GM20000 (cell line): ENCODE measurements at places on chromosomes 16 and 17.

- no peak for DNase-seq
Measured at GRCh38 chr17:14070344-14070984, 1.2 kb downstream of the COX10 start.

DNA sequence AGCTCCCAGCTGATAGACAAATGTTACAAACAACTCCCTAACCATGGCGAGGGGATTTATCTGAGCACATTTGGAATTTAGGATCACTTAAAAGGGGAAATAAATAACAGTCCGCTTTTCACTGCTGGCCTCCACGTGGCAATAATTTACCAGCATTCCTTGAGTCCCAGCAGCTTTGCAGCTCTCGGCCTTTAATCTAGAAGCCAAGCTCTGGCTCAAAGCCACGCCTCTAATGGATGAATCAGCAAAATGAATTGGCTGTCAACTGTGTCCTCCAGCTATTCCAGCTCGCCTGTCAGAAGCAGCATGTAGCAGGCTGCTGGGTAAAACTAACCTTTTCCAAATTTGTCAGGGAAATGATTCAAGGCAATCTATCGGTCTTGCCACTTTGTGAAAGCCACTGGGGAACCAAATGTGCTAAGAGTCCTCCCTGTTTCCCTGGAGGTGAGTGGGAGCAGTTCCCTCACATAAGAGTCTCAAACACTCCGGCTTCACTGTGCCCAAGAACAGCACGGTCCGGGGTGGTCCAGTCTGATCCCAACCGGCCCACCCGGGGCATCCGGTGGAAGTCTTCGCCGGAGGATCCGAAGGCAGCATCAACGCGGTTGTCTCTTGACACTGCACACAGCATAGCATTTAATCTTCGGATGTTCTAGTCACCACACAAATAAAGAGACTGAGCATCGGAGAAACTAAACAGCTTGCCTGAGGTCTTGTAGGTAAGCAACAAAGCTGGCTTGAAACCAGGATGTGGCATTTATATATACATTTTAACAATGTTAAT lies 143.3 kb downstream of the PARN start:
- no peak for DNase-seq

DNA sequence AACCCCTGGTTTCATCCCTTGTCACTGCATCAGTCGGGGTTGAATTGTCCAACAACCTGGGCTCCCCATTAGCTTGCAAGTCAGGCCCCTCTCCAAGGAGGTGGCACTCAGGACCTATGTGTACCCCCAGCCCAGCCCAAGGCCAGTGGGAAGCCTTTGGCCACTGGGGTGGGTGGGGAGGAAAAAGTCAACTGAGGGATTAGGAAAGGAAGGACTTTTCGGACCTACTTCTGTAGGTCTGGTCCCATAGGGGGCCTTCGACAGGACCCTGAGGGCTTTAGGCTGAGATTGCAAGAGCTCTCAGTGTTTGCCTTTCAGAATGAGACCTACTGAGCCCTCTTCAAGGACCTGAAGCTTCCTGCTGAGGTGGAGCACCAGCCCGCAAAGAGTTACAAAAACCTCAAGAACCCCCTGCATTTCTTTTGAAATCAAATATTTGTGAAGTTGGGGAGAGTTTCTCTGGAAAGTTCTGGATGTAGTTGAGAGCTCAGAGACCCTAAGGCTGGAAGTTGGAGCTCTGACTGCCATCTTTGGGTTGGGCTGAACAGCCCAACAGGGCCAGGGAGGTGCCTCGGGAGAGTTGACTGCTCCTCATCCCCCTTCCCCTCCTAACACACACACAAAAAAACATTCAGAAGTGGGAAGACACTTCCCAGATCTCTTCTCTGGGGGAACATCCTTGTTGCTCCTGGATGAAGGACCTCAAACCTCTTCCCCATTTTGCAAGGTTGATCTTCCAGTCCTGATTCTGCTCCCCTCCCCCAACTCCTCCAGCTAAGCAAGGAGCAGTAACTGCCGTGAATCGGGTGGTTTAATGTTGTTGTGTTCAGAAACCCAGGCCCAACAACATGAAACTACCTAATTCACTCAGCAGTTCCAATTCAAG lies 5.8 kb upstream of the HOXB9 start:
- DNase-seq: no peak

- DNase-seq: peak; percentile 48
Measured at GRCh38 chr16:47461598-47462266, 601 bp downstream of the PHKB start.

GRCh38 chr17:73592501-73592961 lies 51.7 kb downstream of the SDK2 start:
- no peak for DNase-seq

DNA sequence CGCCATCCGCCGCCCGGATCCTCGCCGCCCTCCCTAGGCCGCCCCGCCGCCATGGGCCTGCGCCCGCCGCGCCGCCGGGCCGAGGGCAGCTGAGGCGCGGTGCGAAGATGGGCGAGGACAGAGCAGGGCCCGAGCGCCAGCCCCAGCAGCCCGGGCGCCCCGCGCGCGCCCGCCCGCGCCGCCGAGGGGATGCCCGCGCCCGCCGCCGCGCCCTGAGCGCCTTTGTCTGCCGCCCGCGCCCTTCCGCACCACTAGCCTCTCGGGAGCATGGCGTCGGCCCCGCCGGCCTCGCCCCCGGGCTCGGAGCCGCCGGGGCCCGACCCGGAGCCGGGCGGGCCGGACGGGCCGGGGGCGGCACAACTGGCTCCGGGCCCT lies 278 bp downstream of the RAB11FIP3 start:
- no peak for DNase-seq

DNA sequence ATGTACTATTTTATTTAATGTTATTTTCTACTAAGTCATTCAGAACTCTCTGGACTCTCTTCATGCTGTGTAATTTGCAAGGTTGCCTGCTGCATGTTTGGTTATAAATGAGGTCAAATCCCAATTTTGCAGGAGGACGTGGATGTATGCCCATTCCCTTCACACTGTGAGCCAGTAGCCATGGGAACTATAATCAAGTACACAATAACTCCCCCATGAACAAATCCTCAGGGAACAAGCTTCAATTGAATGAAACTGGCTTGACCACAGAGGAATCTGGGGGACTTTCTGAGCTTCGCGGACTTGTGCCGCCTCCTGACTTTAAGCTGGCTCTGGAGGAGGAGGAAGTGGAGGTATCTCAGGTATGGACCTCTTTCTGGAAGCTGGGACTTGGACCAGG lies 14.6 kb upstream of the KCTD13 start:
- no peak for DNase-seq

- DNase-seq: no peak
Measured at GRCh38 chr17:11671126-11671525, 72.9 kb downstream of the DNAH9 start.

- peak; percentile 63 for DNase-seq
Measured at GRCh38 chr17:42133461-42134041, 10.9 kb downstream of the HSPB9 start.

DNA sequence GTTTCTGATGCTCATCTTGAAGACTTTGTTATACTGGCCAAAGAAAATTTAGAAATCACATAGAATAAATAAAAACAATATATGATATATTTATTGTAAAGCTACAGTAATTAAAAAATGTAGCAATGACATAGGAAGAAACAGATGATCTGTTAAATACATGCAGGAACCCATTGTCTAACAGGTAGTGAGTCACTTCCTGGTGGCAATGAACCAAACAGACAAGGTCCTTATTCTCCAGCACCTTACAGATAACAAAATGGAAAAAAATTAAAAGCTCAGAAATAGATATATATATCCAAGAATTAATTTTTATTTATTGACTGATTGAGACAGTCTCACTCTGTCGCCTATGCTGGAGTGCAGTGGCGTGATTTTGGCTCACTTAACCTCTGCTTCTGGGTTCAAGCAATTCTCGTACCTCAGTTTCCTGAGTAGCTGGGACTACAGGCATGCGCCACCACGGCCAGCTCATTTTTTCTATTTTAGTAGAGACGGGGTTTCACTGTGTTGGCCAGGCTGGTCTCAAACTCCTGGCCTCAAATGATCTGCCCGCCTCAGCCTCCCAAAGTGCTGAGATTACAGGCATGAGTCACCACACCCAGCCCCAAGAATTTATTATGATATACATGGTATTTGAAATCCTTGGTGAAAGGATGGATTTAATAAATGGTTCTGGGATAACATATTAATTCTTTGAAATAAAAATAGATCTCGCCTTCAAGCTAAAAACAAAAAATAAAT lies 7.5 kb downstream of the NETO2 start:
- DNase-seq: peak; percentile 31

DNA sequence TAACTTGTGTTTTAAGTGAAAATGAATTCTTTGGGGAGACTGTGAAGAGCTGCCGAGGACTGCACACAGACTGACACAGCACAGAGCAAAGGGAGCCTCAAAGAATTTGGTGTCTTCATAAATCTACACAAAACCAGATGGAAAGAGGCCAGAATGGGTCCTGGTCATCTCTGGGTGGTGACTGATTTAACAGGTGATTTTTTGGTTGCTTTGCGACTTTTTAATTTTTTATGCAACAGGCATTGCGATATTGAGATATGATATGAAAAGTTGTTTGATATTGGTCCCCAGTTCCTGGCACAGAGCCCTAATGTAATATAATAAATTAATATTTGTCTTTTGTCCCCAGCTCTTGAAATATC lies 12.6 kb upstream of the EIF1 start:
- no peak for DNase-seq
